ENCODE measurements at places on chromosomes 5 and 9.
A peak's percentile ranks its signal among the peaks of the same experiment; 100 is the strongest.

DNA sequence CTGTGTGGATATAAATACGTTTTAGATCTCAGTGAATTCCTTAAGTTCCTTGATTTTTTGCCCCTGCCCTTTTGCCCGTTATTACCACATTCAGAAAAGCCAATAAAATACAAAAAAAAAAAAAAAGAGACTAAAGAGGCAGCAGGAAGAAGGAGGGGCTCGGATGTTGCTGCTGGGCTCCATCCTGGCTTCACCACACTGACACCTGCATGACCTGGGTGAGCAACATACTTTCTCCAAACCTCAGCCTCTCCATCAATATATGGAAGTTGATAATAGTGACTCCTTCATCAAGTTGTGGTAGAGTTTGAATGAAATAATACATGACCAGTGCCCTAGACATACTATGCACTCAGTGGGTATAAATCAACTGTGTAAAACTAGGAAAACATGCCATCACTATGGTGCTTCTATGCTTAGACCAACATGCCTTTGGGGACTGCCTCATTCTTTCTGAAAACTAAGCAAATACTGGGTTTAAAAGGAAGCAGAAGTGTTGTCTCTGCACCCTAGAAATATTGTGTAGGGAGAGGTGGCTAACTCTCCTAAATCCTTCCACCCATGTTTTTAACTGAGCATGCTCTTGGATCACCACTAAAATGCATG lies 243.0 kb downstream of the PIK3R1 start:
- no peak for DNase-seq

GRCh38 chr9:33438926-33439680 lies 8.3 kb downstream of the AQP3 start:
- DNase-seq: no peak

DNA sequence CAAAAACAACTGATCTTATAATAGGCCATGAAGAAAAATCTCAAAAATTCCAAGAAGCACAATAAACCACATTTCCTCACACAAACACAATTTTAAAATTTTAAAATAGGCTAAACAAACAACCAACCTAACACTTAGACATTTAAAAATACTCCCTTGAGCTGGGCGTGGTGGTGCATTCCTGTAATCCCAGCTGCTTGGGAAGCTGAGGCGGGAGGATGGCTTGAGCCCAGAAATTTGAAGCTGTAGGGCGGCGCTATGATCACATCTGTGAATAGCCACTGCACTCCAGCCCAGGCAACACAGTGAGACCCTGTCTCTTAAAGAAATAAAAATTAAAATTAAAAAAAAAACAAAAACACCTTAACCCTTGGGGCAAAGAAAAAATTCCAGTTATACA lies 36.9 kb upstream of the TESK1 start:
- DNase-seq: no peak

- no peak for DNase-seq
These were observed 19.9 kb downstream of the MED10 start for GRCh38 chr5:6358434-6358820.

DNA sequence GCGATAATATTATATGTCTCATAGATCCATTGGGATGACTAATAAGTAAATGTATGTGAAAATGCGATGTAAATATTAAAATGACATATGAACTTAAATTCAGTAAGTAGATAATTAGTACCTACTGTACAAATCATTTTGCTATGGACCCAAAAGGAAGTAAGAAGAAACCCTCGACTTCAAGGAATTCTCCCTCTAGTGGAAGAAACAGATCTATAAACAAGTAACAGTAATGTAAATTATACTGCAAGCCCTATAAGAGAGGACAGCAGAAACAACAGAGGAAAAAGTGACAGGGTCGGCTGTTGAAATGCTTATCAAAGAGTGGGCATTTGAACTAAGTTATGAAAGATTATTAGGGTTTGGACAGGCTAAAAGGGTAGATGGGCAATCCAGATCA lies 320.3 kb downstream of the DMAC1 start:
- no peak for DNase-seq

DNA sequence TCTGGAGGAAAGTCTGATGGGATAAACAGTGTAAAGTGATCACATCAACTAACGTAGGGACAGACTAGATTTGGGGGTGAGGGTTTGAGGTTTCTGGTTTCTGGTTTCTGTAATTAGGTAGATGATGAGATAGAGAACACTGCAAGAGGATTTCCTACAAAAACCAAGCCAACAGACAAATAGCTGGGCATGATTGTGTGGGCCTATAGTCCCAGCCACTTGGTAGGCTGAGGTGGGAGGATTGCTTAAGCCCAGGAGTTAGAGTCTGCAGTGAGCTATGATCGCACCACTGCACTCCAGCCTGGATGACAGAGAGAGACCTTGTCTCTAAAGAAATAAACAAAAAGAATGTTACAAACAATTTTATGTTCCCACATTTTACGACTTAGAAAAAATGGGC lies 34.4 kb upstream of the RNU6ATAC start:
- DNase-seq: no peak

GRCh38 chr5:90590-91547 lies 1.1 kb upstream of the PLEKHG4B start:
- DNase-seq: no peak

DNA sequence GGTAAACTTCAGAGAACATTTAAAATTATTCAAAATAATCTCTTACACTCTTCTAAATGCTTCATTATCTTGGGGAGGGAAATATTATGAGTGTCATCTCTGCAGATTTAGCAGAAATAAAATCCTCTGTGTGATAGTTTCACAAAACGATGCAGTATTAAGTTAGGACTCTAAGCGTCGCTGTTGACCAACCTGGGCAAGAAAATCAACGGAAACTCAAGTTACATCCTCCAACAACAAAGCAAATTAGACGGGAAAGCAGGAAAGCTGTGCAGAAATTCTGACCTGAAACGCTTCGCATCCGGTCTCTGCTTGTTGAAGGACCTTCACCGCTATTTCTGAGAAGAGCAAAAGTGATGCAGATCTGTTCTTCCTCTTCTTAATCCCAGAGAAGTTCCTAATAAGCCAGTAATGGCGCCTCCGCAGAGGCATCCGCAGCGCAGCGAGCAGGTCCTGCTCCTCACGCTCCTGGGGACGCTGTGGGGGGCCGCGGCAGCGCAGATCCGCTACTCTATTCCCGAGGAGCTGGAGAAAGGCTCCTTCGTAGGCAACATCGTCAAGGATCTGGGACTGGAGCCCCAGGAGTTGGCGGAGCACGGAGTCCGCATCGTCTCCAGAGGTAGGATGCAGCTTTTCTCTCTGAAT lies at the start of gene PCDHGA6:
TSS of gene PCDHGA6 (plus strand) at position 219 of the 645 bp plus-strand sequence. CDS start at position 412, 193 bp downstream.
- no peak for DNase-seq

- DNase-seq: no peak
These were observed 209.0 kb downstream of the EFNA5 start for GRCh38 chr5:107461770-107462169.

GRCh38 chr5:172180936-172181335 lies 7.1 kb downstream of the STK10 start:
- DNase-seq: no peak

DNA sequence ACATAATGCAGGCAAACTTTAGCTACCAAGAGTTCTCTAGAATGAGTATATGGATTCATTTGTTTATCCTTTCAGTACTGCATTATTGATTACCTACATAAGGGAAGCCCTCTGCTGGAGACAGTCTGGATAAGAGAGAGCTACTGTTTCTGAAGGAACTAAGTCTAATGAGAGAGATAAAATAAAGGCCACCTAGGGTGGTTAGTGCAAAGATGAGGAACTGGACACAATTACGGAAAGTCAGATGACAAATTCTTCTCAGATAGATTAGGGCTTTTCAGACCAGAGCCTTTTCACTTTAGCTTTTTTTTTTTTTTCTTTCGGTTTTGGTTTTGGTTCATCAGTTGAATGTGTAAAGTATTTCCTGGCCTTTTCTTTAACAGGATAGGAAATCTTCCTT lies 31.3 kb downstream of the ISOC1 start:
- no peak for DNase-seq

- DNase-seq: peak; percentile 4
These were observed 163.2 kb downstream of the ARRDC3 start for GRCh38 chr5:91219803-91220371.

GRCh38 chr9:6460189-6460768 lies 47.3 kb downstream of the UHRF2 start:
- DNase-seq: no peak

DNA sequence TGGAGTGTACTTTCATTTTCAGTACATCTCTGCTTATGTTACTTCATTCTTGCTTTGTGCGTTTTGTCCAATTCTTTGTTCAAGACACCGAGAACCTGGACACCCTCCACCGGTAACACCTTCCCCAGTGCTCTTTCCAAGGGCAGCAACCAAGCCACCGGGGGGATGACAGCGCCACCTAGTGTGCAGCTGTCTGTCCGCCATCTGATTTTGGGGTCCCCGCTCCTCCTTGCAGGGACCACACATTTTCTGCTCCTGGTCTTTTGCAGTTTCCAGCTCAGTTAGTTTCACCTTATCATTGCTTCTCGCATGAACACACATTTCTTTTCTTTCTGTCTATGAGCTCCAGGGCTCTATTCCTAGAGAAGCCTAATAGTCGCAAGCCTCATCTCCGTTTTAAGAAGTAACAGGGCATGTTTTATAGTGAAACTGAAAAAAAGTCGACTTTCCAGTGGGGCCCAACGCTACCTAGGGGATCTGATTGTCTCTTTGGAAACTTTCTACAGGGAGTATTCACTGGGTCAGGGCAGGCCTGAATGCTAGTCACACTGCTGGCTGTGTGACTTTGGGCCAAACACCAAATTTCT lies 152.1 kb downstream of the FSTL4 start:
- DNase-seq: no peak

DNA sequence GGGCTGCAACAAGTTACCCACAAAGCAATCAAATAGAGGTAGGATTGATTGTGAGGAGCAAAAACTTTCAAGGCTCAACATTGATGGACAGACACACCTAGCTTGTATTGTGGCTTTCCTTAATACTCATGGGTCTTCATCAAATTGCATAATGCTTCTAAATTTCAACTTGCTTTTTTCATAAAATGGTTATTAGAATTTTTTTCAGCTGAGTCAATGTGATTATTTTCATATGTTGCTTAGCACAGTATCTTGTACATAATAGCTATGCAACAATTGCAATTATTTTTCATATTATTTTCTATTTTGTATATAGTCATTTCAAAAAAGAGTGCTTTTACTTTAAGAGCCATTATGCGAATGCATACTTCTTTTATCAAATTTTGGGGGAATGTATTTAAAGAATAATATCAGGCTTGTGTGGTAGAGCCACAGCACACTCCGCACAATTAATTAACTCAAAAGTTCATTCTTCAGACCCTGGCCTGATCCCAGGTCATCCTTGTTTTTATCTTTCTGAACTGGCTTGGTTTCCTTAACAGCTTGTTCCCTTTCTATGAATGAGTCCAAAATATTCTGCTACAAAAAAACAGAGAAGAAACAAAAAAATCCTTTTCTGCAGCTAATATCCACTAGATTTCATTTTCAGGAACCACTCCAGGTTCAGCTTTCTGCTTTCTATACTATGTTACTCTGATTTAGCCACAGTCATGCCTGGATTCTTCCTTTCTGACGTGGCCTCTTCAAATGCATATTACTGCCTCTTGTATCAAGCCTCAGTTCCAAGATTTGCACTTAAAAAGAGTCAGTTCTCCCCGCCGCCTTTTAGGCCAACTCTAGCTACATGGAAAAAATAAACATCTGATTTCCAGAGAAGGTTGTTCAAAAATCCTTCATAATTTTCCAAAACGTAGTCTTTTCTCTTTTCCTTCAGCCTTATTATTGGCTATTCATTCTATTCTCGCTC lies 45.3 kb upstream of the CDH9 start:
- no peak for DNase-seq

DNA sequence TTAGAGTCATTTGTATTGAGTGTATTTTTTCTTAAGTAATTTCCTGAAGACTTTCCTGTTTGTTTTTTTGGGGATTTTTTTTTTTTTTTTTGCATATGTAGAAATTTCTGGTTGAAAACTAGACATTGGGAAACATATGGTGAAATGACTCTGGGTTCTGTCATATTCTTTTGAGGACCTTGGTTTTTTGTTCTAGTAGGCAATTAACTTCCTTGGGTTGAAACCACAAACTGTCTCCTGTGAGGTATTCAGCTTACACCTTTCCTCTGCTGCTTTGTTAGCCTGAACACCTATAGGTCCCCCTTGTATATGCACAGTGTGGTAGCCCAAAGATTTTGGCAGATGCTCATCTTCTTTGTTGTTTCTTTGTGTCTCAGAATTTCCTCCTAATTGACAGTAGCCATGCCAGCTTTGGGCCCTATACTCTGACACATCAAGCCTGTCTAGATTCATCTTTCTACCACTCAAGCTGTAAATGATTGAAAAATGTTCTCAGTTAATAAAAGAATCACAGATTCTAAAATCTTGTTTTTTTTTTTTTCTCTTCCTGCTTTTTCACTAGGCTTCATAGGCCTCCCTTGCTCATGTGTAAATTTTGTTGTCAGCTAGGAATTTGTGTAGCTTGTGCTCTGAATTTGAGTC lies 140.6 kb downstream of the COMMD10 start:
- DNase-seq: no peak

DNA sequence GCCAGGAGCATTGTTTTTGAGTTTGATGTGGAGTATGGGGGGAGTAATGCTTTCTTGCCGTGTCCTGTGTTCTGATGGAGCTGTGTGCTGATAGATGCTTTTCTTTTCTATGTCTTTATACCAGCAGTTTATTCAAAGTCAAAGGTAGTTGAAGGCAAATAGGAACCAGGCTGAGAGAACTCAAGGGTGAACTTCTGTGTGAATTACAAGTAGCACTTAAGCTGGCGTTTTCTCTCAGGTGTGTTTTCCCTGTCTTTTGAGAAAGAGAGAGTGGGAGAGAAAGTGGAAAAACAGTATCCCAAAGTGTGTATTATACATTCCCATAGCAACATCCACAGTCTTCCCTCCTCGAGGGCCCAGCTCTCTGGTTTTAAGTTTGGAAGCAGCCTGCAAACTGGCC lies 1.5 kb downstream of the TNFAIP8 start:
- no peak for DNase-seq

- no peak for DNase-seq
These were observed 36.0 kb downstream of the HMGXB3 start for GRCh38 chr5:150036513-150036912.

- DNase-seq: peak; percentile 92
These were observed 2.1 kb downstream of the NR4A3 start for GRCh38 chr9:99823681-99824377.

DNA sequence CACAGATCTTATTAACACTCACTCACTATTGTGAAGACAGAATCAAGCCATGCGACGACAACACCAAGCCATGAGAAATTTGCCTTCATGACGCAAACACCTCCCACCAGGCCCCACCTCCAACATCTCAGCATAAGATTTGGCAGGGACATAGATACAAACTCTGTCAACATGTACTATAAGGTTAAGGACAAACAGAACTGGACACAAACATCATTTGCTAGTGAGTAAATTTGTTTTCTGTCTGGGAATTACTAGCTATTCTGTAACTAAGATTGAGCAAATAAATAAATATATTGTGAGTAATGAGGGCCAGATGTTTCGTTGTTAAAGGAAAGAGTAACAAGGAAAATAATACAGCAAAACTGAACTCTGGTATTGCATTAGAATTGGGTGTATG lies 15.7 kb upstream of the KCNN2 start:
- no peak for DNase-seq

GRCh38 chr9:123356851-123357742 lies 1.1 kb downstream of the CRB2 start:
- DNase-seq: no peak

Data from activated T-cell treated with anti-CD3 and anti-CD28 coated beads for 4 hours (primary cell).